ENCODE measurements at places on chromosomes 12 and 14.

DNA sequence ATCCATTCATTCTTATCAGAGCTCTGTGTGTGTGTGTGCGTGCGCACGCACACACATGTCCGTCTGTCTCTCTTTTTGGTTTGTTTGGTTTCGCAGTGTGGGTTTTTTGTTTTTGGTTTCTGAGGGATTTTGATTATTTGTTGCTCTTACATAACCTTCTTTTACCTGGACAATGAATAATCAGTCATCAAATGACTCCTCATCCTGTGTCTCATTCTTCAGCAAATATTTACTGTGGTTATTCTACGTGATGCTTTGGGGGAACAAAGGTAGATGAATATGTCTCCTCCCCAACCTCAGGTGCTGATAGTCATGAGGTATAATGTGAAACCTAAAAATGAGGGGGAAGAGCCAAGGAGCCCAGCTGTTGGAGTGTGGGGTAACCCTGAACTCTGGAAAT lies 92.4 kb downstream of the SAMD4A start:
- no peak for DNase-seq

GRCh38 chr12:11133816-11134215 lies 628 bp downstream of the TAS2R30 start:
- DNase-seq: no peak

DNA sequence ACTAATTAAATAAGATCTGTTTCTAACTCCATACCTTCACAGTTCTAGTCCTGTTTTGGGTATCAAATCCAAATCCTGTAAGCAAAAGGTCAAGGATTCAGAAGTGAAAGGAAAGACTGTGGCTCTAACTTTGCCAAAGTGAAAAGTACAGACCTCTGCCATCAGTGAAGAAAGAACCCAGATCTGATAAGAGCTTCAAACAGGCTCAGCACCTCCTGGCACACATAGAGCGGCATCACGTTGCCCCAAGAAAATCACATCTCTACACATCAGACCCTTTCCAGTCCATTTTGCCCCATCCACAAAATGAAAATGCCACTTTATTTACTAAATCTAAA lies 23.2 kb downstream of the CLIP1 start:
- no peak for DNase-seq

DNA sequence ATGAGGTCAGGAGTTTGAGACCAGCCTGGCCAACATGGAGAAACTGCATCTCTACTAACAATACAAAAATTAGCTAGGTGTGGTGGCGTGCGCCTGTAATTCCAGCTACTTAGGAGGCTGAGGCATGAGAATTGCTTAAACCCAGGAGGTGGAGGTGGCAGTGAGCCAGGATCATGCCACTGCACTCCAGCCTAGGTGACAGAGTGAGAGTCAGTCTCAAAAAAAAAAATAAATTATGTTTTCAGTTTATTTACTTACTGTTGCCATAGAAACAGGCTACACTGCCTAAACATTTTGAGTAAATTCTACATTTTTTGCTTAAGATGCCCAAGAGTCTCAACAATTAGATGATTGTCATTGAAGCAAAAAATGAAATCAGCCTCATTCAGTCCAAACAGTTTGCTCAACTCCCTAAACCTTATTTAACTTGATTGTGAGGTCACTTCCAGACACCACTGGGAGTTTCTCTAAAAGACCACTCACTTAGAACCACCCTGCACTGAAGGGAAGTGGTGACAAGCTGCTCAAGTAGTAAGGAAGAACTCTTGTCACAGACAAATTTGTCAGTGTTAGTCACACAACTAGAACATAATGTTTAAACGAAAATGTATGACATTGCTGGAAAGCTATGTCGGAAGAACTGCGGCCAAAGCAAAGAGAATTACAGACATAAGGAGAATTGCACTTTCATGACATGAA lies 9.8 kb upstream of the GNPNAT1 start:
- no peak for DNase-seq

- DNase-seq: no peak
Measured at GRCh38 chr12:5593998-5594397, 162.1 kb downstream of the NTF3 start.

DNA sequence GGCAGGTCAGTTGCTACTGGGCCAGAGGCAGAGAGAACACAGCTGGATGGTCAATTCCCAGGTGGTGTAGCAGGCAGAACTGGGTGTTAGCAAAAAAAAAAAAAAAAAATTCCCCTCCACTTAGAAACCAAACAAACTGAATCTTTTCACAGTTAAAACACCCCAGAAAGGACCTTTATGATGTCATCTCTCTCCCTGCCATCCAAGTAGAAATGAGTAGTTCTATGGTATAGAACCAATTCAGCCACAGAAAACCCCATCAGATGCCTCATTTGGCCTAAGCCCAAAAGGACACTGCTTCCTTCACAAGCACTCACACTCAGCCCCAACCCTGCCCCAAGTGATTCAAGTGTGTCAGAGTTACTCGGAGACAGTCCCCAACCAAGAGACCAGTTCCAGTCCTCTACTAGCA lies 230.8 kb downstream of the DPF3 start:
- no peak for DNase-seq

GRCh38 chr14:83874662-83875061 lies 1655.3 kb upstream of the FLRT2 start:
- DNase-seq: no peak
